Mesenteric fat pad (tissue), 1 donor: ENCODE measurements at places on chromosomes 12 and 14. TPM values are rescaled to one million over a fixed set of nuclear protein-coding genes. Genes with fewer than 3 reads are reported as not detected.

- DNase-seq = no peak
Measured at GRCh38 chr12:113844495-113845210, 121.5 kb downstream of the RBM19 start.

- DNase-seq = no peak
Measured at GRCh38 chr14:85332401-85332800, 197.5 kb upstream of the FLRT2 start.

GRCh38 chr14:57560681-57561080 lies 67.0 kb upstream of the CCDC198 start:
- DNase-seq = no peak

DNA sequence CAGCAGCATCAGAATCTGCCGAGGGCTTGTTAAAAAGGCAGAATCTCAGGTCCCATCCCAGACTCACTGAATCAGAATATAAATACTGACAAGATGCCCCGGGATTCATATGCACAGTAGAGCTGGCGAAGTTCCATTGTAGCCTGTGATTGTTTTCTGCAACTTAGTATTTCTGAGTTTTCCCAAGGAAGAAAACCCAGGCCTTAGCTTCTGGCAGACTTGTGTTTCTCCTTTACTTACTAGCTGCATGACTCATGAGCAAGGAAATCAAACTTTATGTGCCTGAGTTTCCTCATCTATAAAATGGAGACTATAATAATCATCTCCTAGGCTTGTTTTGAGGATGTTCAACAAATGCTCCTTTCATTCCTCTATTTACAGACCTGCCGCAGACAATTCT lies 278.5 kb upstream of the PLEKHG7 start:
- DNase-seq = no peak

The RBMS2 gene
- total RNA-seq = 63.1 TPM
